ENCODE measurements at places on chromosomes 3 and 15.
A peak's percentile ranks its signal among the peaks of the same experiment; 100 is the strongest.

DNA sequence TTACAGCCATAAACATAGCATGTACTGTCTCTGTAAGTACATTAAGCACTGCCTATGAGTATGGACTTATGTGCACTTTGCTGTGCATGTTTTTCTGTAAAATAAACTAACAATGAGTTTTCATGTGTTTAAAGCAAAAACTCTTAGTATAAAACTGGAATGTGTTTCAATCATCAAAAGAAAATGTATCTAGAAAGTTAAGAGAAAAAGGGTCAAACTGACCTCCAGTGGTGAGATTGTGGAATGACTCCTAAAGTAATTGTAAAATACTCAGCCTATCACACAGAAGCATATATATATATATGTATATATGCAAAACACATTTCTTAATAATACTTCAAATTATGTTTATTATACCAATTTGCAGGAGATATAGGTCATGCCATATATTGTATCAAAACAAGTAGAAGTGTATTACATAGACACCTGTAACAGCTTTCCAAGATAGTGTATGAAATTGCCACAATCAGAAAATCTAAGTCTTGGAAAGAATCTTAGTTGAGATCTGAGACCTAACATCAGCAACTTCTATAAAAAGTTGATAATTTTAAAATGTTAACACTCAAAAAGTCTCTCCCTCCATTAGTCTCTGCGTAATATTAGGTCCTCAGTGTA, 199.6 kb downstream of the FMN1 start:
- H3K36me3 ChIP-seq: no peaks in the 10 kb centered on the region
- no peak overlapping the region for H3K4me3 ChIP-seq
- no peaks in the 10 kb centered on the region for H3K27me3 ChIP-seq
- H3K27ac ChIP-seq: no peak overlapping the region
- no peaks in the 10 kb centered on the region for H3K4me1 ChIP-seq

DNA sequence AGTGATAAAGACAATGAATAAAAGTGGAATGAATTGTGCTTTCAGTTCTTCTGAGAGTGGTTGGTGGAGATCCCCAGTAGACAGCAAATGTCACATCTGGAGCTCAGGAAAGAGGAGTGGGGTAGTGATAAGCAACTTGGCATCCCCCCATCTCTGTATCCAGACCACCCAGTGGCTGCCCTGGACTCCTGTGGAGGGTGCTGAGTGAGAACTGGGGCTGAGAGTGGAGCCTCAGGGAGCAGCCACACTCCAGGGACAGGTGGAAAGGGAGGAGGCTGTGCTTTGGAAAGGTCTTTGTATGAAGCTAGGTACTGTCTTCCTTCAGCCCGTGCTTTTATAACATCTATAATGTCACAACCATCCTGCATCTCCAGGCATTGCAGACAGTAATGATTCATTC, 85.6 kb upstream of the RASGRF1 start:
- no peaks in the 10 kb centered on the region for H3K36me3 ChIP-seq
- no peak overlapping the region for H3K27ac ChIP-seq
- DNase-seq: no peak
- no peak overlapping the region for H3K4me3 ChIP-seq
- no peaks in the 10 kb centered on the region for H3K4me1 ChIP-seq
- no peaks in the 10 kb centered on the region for H3K27me3 ChIP-seq

- H3K4me3 ChIP-seq: no peak overlapping the region
- no peaks in the 10 kb centered on the region for H3K4me1 ChIP-seq
- H3K27ac ChIP-seq: no peak overlapping the region
- no peaks in the 10 kb centered on the region for H3K27me3 ChIP-seq
- H3K36me3 ChIP-seq: no peaks in the 10 kb centered on the region
These were observed 107.5 kb upstream of the SLC2A2 start for GRCh38 chr3:171133796-171134569.

DNA sequence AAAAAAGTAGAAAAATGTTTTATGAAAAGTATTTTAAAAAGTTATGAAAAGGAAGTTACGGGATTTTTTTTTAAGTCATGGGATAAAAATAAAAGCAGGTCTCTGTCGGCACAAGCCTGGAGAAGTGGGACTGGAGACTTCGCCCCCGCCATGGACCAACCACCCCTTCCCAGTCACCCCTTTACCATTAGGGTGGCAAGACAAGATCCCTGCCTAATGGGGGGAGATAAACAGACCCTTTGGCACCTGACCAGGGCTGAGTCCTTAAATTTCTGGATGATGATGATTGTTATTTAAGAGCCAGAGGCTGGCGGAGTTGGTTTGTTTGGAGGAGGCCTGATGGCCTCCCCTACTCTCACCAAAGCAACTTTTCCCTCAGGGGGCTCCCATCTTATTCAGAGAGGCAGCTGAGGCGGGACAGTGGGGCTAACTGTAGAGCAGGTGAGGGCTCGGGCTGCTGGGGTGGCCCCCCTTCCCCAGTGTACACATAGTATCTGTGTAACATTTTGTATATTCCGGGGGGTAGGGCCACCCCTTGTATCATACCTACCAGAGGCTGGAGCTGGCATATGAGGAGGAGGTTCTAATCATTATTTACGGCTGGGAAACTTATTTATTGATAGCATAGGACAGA, 74.0 kb downstream of the ADAMTS7 start:
- no peak for DNase-seq
- H3K27ac ChIP-seq: no peak overlapping the region
- H3K4me1 ChIP-seq: no peaks in the 10 kb centered on the region
- H3K4me3 ChIP-seq: no peak overlapping the region
- H3K27me3 ChIP-seq: no peaks in the 10 kb centered on the region

GRCh38 chr15:50353975-50354837, 792 bp downstream of the GABPB1 start:
- DNase-seq: peak; percentile 64
- H3K36me3 ChIP-seq: no peaks in the 10 kb centered on the region
- peak overlapping the region; percentile 97 for H3K27ac ChIP-seq
- peaks cover 14% of the 10 kb centered on the region for H3K4me1 ChIP-seq

- no peaks in the 10 kb centered on the region for H3K4me1 ChIP-seq
- H3K27ac ChIP-seq: no peak overlapping the region
- no peaks in the 10 kb centered on the region for H3K27me3 ChIP-seq
- no peak overlapping the region for H3K4me3 ChIP-seq
These were observed 24.7 kb downstream of the NUDT16 start for GRCh38 chr3:131406274-131406673.

GRCh38 chr15:90970274-90970673, 15.6 kb downstream of the RCCD1 start:
- H3K4me1 ChIP-seq: no peaks in the 10 kb centered on the region
- H3K4me3 ChIP-seq: no peak overlapping the region
- no peak for DNase-seq
- H3K27ac ChIP-seq: no peak overlapping the region

- H3K4me1 ChIP-seq: no peaks in the 10 kb centered on the region
- H3K36me3 ChIP-seq: no peaks in the 10 kb centered on the region
- no peak overlapping the region for H3K27ac ChIP-seq
- H3K4me3 ChIP-seq: no peak overlapping the region
- no peaks in the 10 kb centered on the region for H3K27me3 ChIP-seq
These were observed 53.9 kb downstream of the CLASP2 start for GRCh38 chr3:33664195-33664594.

DNA sequence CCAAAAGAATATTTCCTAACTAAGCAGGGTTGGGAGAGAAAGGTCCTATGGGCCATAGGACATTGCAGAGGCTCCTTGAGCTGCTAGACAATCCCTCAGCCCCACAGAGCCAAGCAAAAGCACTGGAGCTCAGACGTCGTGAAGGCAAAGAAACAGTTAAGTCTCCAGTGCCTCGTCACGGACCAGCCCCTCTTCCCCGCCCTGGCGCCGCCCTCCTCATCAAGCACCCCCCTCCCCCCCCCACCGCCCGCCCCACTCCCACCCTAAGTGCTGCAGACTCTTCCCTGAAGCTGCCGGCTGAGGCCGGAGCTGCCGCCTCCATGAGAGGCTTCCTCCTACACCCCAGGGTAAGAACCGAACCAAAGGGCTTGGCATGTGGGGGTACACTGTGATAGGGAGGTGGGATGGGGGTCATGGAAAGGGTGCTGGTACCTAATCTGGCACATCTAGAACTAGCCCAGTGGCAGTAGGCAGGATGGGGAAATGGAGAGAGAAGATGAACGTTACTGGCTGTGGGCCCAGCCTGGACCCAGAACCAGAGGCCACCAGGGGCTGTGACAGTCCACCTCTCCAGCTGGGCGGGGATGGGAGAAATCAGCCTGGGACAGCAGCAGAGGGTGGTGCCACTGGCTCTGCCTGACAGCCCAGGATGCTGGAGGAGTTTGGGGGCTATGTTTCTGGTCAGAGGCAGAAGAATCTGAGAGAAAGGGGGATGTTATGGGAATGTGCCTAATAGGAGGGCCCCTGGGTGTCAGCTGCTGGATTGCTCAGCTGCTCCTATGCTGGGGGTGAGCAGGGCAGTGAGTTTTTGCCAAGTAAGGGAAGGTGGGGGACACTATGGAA, at the start of gene MAP1A:
Gene MAP1A (plus strand): TSS at position 255 of the 843 bp plus-strand sequence. CDS start 3,866 bp downstream, outside the sequence.
- H3K4me1 ChIP-seq: peaks cover 10% of the 10 kb centered on the region
- DNase-seq: peak; percentile 66
- H3K27me3 ChIP-seq: no peaks in the 10 kb centered on the region
- no peaks in the 10 kb centered on the region for H3K36me3 ChIP-seq
- H3K4me3 ChIP-seq: peak within 1 kb of the TSS; percentile 46
- peak within 1 kb of the TSS; percentile 72 for H3K27ac ChIP-seq

Data from ovary (tissue), 10 donors.